Non-pigmented ciliary epithelial cell (primary cell): ENCODE measurements at places on chromosomes 16 and 17.

DNA sequence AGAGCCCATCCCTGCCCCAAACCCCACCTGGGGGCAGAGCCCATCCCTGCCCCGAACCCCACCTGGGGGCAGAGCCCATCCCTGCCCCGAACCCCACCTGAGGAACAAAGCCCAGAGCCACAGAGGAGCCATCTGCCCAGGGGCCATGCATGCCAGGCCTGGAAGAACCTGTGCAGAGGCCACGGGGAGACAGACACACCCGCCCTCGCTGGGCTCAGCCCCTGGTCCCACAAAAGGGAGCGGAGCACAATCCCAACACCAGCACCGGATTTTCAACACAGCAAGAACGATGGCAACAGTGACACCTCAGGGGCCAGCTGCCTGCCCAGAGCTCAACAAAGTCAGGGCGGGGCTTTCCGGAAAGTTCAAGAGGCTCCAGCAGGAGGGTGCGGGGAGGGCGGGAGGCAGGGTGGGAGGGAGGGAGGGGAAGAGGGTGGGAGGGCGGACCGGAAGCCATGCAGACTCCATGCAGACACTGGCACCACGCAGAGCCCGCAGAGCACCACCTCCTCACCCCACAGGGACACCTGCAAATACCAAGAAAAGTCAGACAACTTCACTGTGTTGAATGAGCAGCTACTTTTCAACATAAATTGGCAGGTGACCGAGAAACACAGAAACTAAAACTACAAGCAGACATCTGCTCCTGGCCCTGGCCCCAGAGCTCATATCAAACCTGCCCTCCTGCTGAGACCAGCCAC, 27.9 kb upstream of the C16orf95 start:
- no peak for DNase-seq

DNA sequence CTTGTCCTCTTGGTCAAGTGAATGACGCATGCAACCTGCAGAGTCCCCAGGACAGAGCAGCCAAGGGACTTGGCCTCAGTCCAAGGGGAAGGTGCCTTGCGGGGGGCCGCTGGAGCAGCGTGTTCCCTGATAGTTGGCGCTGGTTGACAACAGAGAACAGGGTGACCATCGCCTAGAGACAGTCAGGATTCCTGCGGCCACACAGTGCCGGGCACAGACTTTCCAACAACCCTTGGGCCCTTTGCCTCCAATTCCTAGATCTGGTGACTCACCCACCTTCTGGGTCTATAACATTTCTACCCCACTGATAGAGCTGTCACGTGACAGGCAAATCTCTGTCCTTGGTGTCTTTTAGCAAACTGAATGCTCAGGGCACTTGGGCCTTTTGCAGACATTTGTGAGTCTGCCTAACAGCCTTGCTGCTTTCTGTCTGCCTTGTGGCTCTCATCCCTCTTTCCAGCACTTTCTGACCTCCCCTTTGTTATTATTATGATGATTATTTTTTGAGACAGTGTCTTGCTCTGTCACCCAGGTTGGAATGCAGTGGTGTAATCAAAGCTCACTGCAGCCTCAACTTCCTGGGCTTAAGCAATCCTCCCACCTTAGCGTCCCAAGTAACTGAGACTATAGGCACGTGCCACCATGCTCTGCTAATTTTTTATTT, 11.9 kb upstream of the TEDC2 start:
- no peak for DNase-seq

GRCh38 chr16:71826533-71827017, 17.9 kb upstream of the AP1G1 start:
- no peak for DNase-seq

- no peak for DNase-seq
Measured at GRCh38 chr16:70582280-70582978, 58.8 kb downstream of the SF3B3 start.

DNA sequence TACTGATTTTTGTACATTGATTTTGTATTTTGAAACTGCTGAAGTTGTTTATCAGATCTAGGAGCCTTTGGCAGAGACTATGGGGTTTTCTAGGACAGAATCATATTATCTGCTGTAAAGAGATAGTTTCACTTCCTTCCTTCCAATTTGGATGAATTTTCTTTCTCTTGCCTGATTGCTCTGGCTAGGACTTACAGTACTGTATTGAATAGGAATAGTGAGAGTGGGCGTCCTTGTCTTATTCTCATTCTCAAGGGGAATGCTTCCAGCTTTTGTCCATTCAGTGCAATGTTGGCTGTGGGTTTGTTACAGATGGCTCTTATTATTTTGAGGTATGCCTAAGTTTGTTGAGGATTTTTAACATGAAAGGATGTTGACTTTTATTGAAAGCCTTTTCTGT, 290.1 kb downstream of the MAP2K4 start:
- no peak for DNase-seq

DNA sequence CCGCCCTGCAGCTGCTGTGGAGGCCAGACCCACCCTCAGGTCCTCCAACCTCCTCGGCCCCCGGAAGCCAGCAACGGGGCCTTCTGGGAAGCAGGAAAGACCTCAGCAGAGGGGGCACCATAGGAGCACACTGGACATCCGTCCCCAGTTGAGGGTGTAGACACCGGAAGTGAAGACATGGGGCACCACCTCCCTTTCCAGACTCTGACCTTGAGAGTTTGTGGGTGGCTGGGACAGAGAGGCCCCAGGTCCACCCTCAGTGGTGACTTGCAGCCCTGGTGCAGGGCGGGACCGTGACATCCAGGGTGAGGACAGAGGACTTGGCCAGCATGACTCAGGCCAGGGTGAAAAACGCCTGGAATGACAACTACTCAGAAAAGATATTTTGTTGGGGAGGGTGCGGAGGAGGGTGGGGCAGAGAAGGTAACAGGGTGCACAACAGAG, 19.9 kb downstream of the CEP295NL start:
- no peak for DNase-seq

GRCh38 chr17:68457168-68457538, at the start of gene WIPI1:
Gene WIPI1 (minus strand): TSS chr17:68457496. CDS start chr17:68457421, 75 bp downstream.
- DNase-seq, result no peak
